ENCODE measurements at places on chromosomes 12 and 14.

DNA sequence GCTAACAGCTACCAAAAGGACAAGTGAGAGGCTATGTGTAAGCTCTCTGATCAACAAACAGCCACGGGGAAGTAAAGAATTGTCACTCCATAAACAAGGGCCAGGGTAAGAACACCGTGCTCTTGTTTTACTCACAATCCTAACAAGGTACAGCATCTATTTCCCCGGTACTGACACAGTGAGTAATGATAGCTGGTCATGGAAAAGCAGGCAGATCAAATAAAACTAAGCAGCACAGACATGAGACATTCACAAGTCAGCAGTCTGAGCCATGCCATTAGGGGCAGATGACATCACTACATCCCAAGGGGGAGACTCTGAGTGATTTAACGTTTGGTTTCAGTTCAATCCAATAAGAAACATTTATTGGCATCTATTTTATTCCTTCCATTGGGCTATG lies 54.4 kb downstream of the ARL6IP4 start:
- no peak for DNase-seq

DNA sequence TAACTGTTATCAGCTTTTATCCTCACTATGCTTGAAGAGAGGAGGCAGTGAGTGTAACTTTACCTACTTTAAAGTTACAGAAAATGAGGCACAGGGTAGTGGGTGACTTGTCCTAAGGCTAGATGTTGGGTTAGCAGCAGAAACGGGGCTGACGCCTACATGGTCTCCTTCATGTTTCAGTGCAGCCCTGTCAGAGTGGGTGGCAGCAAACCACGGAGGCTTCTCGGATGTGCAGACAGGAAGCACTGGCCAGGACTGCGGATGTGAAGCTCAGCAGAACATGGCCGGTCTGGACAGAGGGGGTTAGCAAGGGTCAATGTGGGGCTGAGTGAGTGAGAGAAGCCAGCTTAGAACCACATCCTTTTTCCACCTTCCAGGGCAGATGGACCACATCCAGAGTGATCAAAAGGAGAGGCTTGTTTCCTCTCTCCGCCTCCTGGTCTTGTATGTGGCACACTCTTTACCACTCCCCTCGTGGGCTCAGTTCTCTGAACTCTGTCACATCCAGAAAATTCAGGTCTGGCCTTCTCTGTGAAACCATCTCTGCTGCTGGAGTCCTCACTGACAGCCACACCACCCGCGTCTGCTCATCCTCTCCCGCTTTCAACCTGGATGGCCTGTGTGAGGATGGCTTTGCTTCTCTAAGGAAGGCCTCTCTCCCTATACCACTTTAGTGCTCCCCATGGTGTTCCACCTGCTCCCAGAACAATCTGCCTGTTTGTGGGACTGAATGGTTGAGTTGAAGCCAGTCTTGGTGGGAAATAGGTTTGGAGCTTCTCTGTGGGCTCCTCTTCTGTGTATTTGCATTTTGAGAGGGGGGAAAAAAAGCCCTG lies 14.1 kb downstream of the SUSD6 start:
- DNase-seq, result no peak

GRCh38 chr12:92041742-92042141 lies 103.9 kb downstream of the BTG1 start:
- DNase-seq, result no peak

- DNase-seq, result no peak
Observed at GRCh38 chr14:94974893-94975292, 182.4 kb downstream of the DICER1 start.
